ENCODE measurements at places on chromosomes 4 and X.

- DNase-seq, result no peak
These were observed 34.4 kb downstream of the FAM13A start for GRCh38 chr4:89022426-89023128.

- no peak for DNase-seq
These were observed 106.5 kb downstream of the TNIP2 start for GRCh38 chr4:2649604-2650114.

DNA sequence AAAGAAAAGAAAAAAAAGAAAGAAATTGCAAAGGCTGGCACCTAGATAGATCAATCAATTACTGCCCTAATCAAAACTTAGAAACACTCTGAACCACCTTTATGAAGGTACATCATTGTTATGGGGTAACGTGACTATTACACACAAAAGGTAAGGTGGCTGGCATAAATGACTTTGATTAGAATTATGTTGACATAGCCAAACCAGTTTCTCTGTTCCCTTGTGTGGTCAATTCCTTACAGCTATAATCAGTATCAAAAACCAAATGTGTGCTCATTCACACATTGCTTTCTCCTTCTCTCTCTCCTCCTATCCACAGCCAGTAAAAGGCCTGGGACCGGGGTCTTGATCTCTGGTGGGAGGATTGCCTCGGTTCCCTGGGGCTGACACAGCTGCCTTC is 48.7 kb downstream of the RHOH start:
- no peak for DNase-seq

DNA sequence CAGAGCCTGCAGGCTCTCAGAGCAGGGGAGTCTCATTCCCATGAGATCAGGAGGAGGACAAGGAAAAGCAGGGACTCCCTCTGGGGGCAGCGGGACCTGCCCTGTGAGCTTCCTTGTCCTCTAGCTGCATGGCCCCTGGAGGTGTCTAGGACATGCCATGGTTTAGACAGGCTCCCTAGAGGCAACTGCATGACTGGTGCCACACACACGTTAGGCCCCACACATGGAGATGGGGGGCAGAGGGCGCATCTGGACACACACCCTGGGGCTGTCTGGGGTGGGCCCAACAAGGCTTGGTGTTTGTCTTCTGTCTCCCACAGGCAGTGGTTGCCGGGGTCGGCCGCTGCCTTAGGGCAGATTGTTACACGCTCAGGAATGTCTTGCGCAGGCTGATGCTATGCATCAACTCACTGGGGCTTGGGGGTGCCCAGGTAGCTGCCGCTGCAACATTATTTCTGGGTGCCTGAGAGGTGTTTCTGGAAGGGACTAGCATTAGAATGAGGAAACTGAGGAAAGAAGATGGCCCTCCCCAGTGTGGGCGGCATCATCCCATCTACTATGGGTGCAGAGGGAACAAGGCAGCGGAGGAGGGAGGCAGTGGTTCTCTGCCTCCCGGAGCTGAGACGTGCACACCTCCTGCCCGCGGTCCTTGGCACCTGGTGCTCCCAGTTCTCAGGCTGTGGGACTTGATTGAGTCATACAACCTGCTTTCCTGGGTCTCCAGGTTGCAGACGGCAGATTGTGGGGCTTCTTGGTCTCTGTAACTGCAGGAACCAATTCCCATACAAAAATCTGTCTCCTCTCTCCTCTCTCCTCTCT is 32.1 kb upstream of the GPR78 start:
- DNase-seq, result no peak

DNA sequence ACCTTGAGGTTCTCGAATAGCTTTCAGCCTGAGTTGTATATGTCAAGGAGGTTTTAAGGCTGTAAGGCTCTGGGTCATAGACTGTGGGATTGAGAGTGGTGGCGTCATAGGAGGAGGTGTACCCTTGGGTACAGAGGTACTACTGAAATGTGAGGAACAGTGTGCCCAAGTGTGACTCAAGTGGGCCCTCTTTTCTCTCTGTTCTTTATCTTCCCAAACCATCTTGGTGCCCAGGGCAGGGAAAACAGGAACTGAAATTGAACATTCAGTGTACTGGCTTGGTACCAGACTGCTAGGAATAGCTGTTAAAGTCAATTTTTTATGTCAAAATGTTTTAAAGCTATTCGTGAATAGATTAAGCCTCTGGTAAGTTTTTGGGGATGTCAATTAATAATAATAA is 136.2 kb upstream of the RPS6KA3 start:
- no peak for DNase-seq

DNA sequence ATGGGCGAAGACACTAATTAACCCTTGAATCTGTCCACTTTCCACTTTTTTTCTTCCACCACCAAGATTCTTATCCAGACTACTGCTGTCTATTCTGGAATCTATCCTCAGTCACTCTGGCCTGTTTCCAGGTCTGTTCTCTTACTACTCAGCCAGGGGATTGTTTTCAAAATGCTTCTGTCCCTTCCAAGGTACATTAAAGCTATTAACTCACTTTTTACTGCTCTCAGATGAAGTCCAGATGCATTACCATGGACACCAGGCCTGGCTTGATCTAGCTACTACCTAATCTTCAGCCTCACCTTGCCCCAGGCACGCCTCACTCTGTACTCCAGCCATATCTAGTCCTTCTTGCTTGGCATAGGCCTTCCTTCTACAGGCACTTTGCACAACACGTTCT is 66.4 kb downstream of the GALNT7 start:
- no peak for DNase-seq

- DNase-seq, result no peak
These were observed 8.3 kb downstream of the GPRIN3 start for GRCh38 chr4:89299153-89299791.

- no peak for DNase-seq
These were observed 79.9 kb upstream of the GABRA3 start for GRCh38 chrX:152530967-152531366.

DNA sequence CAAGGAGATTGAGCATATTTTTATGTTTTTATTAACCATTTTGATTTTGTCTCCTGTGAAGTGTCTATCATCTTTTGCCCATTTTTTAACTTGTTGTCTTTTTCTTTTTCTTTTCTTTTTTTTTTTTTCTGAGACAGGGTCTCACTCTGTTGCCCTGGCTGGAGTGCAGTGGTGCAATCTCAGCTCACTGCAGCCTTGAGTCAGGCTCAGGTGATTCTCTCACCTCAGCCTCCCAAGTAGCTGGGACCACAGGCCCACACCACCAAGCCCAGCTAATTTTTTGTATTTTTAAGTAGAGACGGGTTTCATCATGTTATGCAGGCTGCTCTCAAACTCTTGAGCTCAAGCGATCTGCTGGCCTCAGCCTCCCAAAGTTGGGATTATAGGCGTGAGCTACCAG is 4.6 kb upstream of the ADD1 start:
- no peak for DNase-seq

DNA sequence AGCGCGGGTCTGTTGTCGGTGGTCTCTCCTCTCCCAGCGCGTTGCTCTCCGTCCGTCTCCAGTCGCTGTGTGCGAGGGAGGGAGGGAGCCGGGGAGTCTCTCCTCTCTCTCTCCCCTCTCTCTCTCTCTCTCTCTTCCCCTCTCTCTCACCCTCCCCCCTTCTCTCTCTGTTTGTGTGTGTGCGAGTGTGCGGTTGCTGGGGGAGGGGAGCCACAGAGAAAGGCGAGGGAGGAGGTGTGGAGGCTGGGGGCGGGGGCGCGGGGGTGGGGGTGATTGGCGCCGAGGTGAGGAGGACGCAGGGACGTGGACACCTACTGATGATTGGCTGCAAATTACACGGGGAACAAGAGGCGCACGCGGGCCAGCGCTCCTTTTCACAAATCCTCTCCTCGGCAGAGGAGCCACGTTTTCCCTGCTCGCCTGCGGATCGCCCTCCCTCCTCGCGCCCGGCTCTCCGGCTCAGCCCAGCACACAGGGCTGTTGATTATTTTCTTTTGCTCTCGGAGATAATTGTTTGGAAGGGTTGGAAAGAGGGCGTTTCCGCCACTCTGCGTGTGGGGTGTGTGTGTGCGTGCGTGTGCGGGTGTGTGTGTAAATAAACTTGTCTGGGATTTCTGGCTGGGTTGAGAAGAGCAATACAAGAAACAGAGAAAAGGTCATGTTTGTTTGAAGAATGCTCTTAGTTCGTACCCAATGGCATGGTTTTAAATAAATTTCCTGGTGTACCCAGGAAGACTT is at the start of gene CXXC4:
CXXC4 (minus strand) TSS at position 73 of the 738 bp plus-strand sequence. CDS start 3,092 bp downstream, outside the sequence.
- no peak for DNase-seq

- DNase-seq, result no peak
These were observed 54.7 kb downstream of the CD38 start for GRCh38 chr4:15832523-15833451.

- no peak for DNase-seq
These were observed 89.7 kb upstream of the RAB40AL start for GRCh38 chrX:102847362-102847761.

- no peak for DNase-seq
These were observed 866 bp upstream of the EMD start for GRCh38 chrX:154378059-154378798.

- no peak for DNase-seq
These were observed 860.9 kb upstream of the FTHL17 start for GRCh38 chrX:31932769-31933168.

- no peak for DNase-seq
These were observed 173.5 kb downstream of the ANK2 start for GRCh38 chr4:113223001-113223400.

GRCh38 chr4:144715230-144715629 is 69.3 kb downstream of the HHIP start:
- DNase-seq, result no peak

GRCh38 chrX:120749141-120749846 is 119.4 kb upstream of the C1GALT1C1 start:
- no peak for DNase-seq

DNA sequence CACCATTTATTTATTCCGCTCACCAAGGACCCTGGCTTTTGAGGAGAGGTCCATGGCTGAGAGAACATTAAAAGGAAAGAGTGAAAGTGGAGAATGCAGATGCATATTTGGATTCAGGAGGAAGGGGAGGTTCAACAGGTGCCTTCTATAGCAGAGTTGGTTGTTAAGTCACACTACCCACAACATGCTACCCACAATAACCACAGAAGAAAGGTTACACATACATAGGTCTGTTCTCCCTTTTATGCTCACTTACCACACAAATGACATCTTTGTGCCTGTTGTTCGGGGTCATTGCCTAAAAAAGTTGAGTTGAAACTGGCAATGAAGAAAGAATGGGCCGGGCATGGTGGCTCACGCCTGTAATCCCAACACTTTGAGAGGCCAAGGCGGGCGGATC is 587.4 kb downstream of the RPA4 start:
- DNase-seq, result no peak

DNA sequence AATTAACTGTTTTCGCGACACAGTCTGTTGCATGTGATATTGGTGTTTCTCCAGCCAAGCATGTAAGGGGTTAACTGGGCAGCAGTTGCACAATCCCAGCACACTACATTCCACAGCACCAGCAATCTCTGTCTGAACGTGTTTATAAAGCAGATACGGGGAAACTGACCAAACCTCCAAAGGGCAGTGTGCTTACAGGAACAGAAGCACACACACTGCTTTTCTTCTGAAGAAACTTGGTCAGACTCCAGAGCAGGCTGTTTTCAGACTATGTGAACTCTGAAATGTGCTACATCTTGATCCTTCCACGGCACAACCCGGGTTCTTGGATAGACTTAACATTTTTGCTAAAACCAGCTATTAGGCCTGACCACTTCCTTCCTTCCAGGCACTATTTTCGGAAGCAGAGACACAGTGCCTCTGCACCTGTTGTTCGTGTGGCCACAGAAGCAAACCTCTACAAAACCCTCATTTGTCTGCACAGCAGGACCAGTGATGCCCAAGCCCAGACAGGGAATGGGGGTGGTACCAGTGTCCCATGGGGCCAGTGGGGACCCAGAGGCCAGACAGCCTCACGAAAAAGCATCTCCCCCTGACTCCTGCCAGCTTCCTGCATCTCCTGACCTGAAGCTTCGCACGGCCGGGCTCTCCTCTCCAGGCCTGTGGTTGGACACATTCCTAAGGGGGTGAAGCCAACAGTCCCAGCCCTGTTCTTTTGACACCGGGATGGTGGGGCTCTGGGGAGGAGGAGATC is 90.1 kb downstream of the IRF2 start:
- DNase-seq, result no peak

DNA sequence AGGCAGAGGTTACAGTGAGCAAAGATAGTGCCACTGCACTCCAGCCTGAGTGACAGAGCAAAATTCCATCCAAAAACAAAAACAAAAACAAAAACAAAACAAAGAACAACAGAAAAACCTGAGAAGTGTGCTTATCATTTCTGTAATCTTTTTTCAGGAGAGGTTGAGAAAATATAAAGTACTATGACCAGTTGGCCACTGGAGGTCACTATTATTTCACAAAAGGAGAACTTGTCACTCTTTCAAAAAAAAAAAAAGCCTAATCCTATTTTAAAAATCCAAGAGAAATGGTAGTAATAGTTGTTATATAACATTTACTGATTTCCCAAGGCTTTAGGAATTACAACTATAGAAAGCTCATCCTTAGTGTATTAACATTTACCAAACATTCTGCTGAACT is 24.9 kb upstream of the RNF150 start:
- no peak for DNase-seq

GRCh38 chrX:37997096-37997495 is 9.3 kb upstream of the SYTL5 start:
- DNase-seq, result no peak

DNA sequence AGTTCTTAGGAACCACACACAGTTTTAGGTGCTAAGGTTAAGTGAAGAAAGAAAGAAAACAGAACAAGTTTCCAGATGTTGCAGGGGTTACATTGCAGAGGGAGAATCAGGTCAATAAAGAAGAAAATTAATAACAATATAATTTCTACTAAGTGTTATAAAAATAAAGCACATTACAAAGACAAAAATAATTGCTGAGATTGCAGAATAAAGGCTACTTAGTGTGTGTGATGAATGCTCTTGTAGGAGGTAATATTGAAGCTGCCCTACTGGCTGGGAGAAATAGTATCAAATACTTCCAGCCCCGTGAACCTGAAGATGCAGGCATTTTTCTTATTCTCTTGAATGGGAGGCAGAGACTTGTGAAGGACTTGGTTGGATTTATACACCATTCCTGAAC is 33.2 kb upstream of the FAM9A start:
- no peak for DNase-seq

DNA sequence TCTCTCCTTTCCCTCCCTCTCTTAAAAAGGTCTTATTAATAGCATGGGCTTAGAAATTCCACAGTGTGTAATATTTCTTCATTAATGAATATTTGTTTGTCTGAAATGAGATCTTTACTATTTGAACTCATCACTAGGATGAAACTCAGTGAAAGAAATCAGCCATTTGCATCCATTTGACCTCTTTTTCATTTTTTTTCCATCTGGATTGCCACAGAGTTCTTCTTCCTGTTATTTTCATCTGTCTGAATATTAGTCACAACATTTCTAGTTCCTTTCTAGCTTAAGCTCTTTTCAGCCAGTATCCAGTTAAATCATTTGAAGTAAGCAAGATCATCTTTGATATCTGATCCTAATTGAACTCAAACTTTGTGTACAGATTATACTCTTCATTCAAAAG is 69.2 kb upstream of the PLS3 start:
- DNase-seq, result no peak

DNA sequence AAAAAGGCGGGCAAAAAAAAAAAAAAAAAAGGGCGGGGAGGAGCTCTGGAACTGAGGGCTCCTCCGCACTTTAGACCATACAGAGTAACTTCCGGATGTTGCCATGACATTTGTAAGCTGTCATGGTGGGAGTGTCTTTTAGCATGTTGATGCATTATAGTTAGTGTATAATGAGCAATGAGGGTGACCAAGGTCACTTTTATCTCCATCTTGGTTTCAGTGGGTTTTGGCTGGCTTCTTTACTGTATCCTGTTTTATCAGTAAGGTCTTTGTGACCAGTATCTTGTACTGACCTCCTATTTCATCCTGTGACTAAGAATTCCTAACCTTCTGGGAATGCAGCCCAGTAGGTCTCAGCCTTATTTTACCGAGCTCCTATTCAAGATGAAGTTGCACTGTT is 193.4 kb downstream of the UGT8 start:
- no peak for DNase-seq

Measured in stimulated activated CD4-positive, alpha-beta T cell treated with anti-CD3 and anti-CD28 coated beads, Interleukin-12 subunit alpha, Interleukin-12 subunit beta, amount 100 ng/mL, for 4 hours (primary cell).